Activated CD4-positive, alpha-beta T cell treated with anti-CD3 and anti-CD28 coated beads for 4 hours (primary cell): ENCODE measurements at places on chromosomes 3 and 15.
A peak's percentile ranks its signal among the peaks of the same experiment; 100 is the strongest.

DNA sequence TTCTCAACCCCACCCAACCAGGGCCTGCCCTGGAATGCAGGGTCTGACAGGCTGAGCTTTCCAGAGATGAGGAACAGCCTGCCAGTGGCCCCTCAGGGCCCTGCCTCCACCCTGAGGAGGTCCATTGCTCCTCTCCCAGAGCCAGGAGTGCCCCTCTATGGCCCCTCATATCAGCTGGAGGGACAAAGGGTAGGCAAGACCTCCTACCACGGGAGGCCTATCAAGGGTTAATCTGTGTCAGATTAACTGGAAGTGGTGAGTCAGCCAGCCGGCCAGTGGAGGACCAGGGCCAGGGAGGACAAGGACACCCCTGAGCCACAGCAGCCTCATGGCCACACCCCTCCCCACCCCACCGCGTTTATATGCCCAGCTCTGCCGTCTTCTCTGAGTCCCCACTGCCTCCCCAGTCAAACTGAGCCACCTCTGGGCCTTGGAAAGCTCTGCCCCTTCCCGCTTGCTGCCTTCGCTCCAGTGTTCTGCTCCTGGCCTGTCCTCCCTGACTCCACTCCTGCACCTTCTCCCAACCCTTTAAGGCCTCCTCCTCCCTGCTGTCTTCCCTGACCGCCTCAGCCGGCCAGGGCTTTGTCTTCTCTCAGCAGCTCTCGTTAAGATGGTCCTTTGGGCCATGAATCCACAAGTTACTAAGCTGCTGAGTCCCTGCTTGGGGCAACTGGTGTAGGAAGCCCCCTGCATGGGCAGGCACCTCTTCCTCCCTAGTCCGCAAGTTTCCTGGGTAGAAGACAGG is 6.5 kb downstream of the CCDC33 start:
- no peak for DNase-seq

GRCh38 chr15:64461721-64462162 is 1.4 kb downstream of the ZNF609 start:
- no peak for DNase-seq

DNA sequence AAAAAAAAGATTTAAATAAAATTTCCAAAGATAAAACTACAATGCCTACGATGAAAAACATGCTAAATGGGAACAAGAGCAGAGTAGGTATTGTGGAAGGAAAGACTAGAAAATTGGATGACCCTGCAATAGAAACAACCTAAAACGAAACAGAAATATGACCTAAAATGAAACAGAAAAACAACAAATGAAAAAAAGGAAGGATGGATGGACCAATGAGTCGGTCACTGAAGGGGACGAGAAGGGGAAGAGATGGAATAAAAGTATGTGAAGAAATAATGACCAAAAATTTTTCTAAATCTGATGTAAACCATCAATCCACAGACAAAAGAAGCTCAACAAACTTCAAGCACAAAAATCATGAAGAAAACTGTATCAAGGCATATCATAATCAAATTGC is 44.8 kb downstream of the TBC1D2B start:
- no peak for DNase-seq

DNA sequence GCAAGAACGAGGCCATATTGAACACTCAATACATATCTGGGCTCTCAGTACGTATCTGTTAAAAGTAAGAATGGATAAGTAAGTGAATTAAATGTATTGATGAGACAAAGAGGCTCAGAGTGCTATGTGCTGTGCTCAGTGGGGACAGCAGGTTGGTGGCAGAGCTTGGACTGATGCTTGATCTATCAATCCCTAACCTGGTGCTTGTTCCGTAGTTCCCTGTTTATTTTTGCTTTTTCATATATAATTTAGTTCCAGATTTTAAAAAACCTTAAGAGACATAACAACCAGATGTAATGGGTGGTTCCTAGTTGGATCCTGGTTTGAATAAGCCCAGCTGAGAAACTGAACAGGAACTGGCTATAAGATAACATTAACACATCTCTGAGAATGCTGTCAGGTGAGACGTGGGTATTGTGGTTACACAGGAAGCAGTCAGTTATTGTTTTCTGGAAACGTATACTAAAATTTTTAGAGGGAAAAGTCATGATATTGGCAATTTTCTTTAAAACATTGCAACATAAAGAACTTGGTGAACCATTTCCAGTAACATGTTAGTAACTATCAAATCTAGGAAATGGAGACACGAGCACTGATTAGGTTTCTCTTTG is 120.5 kb downstream of the FOXB1 start:
- no peak for DNase-seq

GRCh38 chr3:5072100-5072816 is 49.8 kb upstream of the ARL8B start:
- no peak for DNase-seq

GRCh38 chr3:25603703-25604102 is 61.0 kb downstream of the TOP2B start:
- DNase-seq = no peak

- no peak for DNase-seq
These were observed 285.0 kb downstream of the SQOR start for GRCh38 chr15:45919806-45920205.

GRCh38 chr3:186096290-186096689 is 12.6 kb downstream of the ETV5 start:
- DNase-seq = no peak

DNA sequence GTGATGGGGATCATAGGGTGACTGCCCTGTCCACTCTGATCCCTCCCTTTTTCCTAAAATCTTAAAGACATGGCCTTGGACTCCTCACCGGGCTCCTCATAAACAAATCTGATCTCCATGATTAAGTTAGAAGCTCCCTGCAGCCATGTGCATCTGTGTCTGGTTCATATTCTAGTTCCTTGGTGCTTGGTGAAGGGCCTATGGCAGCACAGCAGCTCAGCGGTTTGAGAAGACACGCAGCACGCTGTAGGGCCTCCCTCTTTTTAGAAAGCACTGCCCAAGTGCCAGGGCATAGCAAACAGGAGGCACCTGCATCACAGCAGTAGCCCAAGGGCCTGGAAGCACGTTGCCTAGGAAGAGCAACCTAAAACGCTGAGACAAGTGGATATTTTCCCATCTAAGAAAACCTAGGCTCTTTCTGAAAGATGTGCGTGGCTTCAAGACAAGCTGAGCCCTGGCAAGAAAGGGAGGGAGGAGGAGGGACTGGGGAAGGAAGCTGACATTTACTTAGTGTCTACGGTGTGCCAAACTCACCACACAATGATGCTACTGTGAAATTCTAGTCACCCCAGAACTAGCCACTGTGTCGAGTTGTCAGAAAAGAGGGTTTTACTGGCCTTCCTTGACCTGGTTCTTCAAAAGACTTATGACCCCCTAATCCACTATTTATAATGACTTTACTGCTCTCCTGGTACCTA is 14.9 kb upstream of the ULK3 start:
- DNase-seq = no peak

GRCh38 chr3:129040579-129041300 is 19.8 kb upstream of the GP9 start:
- no peak for DNase-seq

DNA sequence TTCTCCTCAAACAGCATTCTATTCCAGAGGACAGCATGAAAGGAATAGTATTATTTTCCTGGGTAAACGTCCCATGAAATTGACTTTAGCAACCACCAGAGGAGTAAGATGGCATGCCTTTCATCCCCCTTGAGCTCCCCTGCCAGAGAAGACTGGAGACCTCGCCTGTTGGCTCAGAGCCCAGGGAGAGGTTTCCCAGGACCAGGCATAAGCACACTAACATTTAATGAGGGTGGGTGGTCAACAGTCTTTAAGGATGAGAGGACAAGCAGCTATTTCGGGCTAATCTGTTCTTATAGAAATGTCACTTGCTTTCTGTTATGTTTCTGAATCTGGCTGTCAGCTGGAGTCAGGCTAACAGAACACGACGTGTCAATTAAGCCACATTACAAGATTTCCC is 390.5 kb downstream of the GABRG3 start:
- DNase-seq = no peak

- DNase-seq = no peak
These were observed 257.8 kb downstream of the CD47 start for GRCh38 chr3:107833043-107833442.

DNA sequence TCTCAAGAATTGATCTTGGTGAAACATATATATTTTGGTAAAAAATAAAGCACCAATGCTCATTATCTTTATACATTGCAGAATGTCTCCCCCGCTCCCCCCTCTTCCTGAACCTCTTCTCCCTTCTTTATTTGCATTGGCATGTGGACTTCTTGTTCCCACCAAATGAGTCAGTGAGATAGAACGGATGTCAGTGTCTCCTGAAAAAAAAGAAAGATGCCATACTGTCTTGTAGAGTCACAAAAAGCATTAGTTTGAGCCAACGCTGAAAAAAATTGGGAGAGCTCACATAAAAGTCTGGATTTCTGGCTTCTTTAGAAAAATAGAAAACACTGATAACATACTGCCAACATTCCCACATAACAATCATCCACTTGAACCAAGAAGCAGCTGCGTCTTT is 32.0 kb upstream of the STXBP5L start:
- no peak for DNase-seq

DNA sequence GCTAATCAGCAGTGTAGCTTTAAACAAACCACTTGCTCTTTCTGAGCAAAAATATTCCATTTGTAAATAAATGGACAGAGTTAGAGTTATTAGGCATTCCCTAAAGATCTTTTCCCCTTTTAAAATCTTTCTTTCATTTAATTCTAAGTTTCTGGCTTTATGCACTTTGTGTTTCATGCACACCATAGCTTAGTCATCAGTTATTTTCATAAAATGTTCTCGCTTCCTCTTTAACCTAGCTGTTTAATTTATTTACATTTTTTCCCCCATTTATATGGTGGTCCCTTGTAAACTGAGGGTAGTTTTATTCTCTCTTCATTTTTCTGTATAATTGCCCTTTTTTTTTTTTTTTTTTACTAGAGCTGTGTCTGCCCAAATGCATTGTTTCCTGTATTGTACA is 315.0 kb upstream of the LRRFIP2 start:
- DNase-seq = no peak

- DNase-seq = peak; percentile 30
These were observed 580.4 kb upstream of the TBL1XR1 start for GRCh38 chr3:177777699-177778098.

GRCh38 chr3:134367869-134368750 is 6.1 kb downstream of the AMOTL2 start:
- DNase-seq = no peak

- peak; percentile 41 for DNase-seq
These were observed 574 bp downstream of the NGRN start for GRCh38 chr15:90266061-90266431.

- DNase-seq = no peak
These were observed 67.2 kb downstream of the EIF4E3 start for GRCh38 chr3:71657831-71658530.
